ENCODE measurements at places on chromosomes 7 and 10.
A peak's percentile ranks its signal among the peaks of the same experiment; 100 is the strongest.

DNA sequence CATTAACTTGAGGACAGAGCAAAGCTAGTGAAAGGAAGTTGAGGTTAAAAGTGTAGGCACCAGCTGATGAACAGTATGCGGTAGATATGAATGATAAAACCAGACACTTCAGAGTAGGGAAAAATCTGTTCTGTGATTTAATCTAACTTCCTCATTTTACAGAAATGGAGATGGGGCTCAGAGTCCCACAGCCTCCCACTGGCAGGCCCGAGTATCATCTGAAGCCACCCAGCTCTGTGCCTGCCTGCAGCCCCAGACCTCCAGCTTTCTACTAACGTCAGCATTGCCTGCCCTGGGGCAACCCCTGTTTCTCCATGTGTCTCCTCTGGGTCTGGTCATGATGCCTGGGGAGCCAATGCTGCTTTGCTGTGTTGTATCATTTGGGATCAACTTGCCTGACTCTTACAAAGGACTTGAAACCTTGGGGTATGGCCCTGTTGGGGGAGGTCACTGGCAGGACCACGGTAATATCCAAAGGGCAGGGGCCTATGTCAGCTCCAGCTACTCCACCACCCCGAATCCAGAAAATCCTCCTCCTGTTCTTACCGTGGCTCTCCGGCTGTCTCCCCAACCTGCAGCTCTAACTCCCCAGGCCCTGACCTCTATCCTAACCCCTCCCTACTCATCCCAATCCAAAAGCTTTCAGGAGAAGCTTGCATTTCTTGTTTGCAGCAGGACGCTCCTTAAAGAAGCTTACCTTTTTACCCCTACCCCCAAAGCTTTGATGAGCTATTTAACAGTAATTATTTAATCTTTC lies 56.2 kb upstream of the NPY start:
- peak; percentile 20 for DNase-seq

GRCh38 chr10:100303724-100304319 lies 17.3 kb upstream of the BLOC1S2 start:
- no peak for DNase-seq

DNA sequence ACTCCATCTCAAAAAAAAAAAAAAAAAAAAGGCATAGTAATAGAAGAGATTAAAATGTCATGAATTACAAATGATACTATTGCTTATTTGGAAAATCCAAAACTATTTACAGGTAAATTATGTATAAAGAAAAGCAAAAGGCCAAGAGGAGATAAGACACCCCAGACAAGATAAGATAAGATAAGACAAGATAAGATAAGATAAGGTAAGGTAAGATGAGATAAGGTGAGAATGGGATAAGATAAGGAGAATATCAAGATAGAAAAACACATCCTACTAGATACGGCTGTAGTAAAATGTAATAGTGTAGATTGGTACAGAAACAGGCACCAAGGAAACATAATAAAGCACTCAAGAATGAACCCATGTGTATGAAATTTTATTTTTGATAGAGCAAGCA lies 20.9 kb downstream of the VIM start:
- DNase-seq = no peak

- no peak for DNase-seq
These were observed 88.3 kb upstream of the MXI1 start for GRCh38 chr10:110118891-110119621.

- DNase-seq = no peak
These were observed 59.2 kb downstream of the FOXL3 start for GRCh38 chr7:348962-349743.

GRCh38 chr7:32206987-32207386 lies 136.8 kb upstream of the PDE1C start:
- no peak for DNase-seq

GRCh38 chr7:19011212-19011611 lies 106.2 kb downstream of the TWIST1 start:
- no peak for DNase-seq

DNA sequence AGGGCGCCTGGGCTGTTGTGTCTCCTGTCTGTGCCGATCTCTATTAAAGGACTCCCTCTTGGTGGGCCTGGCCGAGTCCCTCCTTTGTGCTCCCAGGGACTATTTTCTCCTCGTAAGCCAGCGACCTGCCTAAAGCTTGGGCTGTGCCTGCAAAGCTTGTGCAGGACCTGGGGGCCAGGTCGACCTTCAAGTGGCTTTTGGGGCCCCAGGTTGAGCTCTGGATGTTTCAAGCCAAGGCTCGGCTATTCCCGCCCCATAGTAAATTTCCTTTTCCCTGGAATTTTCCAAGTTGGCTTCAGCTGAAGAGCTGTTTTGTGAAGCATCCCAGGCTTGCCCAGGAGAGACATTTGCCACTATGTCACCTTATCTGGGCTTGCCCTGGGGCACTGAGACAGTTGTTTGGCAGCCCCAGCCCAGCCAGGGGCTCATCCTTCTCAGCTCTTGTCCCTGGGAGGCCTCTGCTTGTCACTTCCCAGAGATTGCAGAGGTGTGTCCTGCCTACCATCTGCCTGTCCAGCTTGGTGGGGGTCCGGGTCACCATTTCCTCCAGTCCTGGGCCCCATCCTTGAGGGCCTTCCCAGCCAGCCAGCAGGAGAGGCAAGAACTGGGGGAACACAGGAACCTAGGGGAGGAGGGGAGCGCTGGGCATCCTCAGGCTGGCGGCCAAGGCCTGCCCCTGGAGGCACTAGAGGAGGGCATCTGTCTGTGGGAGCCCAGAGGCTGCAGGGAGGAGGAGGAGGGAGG lies 20.2 kb downstream of the ZMIZ2 start:
- no peak for DNase-seq

DNA sequence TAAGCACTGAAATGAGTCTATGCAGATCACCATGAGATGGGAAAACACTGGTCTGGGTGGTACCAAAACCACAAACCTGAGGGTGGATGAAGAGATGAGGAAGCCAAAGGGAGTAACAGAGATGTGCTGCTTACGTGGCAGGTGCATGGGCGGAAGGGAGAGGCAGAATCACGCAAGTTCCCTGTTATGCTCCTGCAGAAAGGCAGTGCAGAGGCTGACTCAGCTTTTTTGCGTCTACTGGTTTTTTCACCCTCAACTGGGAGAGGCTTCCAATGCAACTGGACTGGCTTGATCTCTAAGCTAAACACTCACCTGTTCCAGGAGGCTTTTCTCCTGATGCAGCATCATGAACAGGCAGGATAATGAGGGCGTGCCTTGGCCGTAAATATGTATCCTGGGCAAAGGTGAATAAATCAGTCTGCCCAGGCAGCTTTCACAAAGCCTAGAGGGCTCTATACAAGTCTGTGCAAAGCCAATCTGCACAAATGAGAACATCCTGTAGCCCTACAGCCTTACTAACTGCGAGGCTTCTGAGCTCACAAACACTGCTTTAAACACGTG lies 95.4 kb upstream of the AFAP1L2 start:
- peak; percentile 53 for DNase-seq

DNA sequence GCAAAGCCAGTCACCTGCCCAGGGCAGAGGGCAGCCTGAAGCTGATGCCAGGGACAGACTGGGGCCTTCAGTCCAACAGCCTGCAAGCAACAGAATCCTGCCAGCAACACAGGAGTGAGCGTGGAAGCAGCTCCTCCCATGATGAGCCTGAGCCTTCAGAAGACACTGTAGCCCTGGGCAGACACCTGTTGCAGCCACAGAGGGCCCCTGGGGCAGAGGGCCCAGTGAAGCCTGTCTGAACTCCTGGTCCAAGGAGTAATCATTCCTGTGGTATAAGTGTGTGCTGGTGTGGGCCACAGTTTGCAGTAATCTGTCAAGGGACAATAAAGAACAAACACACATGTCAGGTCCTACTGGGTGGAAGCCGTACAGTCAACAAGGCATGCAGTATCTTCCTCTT lies 2.9 kb upstream of the PFKP start:
- no peak for DNase-seq

GRCh38 chr7:25752967-25753791 lies 398.8 kb upstream of the NFE2L3 start:
- no peak for DNase-seq

GRCh38 chr10:97822261-97822687 lies 27.4 kb upstream of the GOLGA7B start:
- DNase-seq = no peak

- DNase-seq = no peak
These were observed 61.9 kb upstream of the NKX6-2 start for GRCh38 chr10:132847856-132848255.

GRCh38 chr7:141511316-141511675 lies 39.9 kb upstream of the AGK start:
- DNase-seq = no peak

- no peak for DNase-seq
These were observed 56.1 kb upstream of the SH2B2 start for GRCh38 chr7:102230593-102230992.

- DNase-seq = no peak
These were observed 1206.1 kb upstream of the CELF2 start for GRCh38 chr10:9811601-9812000.

- DNase-seq = no peak
These were observed 99.1 kb downstream of the ANK3 start for GRCh38 chr10:60290558-60290957.

GRCh38 chr7:2092279-2092678 lies 140.5 kb downstream of the MAD1L1 start:
- DNase-seq = no peak

GRCh38 chr10:21810582-21811244 lies 192.8 kb downstream of the DNAJC1 start:
- no peak for DNase-seq

- no peak for DNase-seq
These were observed 307.7 kb downstream of the BICC1 start for GRCh38 chr10:58820386-58820785.
